Cerebellum (tissue), 4 donors: ENCODE measurements at places on chromosomes 4 and X.

GRCh38 chr4:89468602-89469001, 161.0 kb upstream of the GPRIN3 start:
- DNase-seq = no peak

- no peak for DNase-seq
Observed at GRCh38 chrX:152154050-152154449, 15.7 kb upstream of the MAGEA10 start.

DNA sequence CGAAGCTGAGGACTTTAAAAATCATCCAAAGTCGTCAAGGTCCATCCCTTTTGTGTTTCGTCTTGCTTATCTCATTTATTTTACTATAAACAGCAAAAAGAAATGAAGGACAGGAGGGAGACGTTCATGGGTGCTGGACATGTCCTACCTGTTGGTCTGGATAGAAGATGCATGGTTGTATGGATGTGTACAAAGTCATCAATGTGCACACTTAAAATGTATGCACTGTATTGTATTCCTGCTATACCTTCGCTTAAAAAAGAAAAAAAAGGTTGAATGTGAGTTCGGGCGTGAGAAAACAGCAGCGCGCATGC, 313 bp upstream of the BLOC1S4 start:
- no peak for DNase-seq

GRCh38 chr4:106717091-106717490, 319.0 kb downstream of the DKK2 start:
- DNase-seq = no peak

DNA sequence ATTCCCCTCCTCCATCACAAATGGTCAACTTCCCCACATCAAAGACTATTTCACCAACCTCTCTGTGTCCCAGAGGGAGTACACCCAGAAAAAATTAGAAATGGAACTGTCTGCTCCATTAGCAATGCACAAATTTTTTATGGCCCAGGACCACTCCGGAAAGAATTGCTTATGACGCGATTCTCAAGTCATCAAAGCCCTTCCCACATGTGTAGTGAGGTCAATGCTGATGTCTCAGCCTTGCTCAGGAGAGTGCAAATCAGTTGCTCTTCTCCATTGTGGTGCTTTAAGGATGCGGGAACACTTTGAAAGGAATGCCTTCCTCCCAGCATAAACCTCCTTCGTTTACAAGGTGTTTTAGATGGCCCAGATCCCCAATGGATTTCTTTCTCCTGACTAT, 518.3 kb downstream of the PPARGC1A start:
- no peak for DNase-seq

- peak; percentile 35 for DNase-seq
Observed at GRCh38 chr4:113078066-113078465, 28.6 kb downstream of the ANK2 start.

- no peak for DNase-seq
Observed at GRCh38 chr4:57652779-57653178, 542.6 kb upstream of the IGFBP7 start.

DNA sequence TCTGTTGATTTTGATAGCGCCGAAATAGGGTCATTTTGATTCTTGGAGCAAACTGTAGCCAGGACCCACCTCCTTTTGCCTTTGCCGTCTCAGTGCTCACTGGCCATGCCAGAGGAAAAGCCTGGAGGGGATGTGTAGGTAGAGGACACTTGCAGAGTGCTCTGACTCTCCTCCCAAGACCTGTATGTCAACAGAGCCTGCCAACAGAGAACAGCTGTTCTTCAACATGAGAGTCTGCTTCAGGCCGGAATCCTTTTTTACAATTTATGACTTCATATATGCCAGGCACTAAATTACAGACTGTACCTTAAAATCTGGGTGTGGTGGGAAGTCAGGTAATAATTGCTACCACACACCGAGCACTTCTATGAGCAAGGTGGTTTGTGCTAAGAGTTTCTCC, 94.2 kb downstream of the KDR start:
- no peak for DNase-seq

DNA sequence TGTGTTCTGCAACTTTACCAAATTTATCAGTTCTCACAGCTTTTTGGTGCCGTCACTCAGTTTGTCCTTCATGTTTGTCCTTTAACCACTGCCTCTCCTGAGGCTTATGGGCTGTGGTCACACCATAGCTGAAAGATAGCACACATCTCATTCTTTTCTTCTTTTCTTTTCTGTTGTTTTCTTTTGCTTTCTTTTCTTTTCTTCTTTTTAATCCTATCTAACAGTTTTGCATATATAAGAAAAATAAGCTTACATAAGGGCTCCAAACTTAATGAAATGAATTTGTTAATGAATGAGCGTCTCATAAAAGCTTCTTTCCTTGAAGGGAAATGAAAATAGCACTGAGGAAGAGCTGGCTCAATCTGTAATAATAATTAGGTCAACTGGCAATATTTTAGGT, 1061.2 kb downstream of the PCDH18 start:
- DNase-seq = no peak
